ENCODE measurements at places on chromosomes 3 and 15.

- DNase-seq: no peak
Observed at GRCh38 chr15:77821188-77821958, 188.7 kb upstream of the LINGO1 start.

DNA sequence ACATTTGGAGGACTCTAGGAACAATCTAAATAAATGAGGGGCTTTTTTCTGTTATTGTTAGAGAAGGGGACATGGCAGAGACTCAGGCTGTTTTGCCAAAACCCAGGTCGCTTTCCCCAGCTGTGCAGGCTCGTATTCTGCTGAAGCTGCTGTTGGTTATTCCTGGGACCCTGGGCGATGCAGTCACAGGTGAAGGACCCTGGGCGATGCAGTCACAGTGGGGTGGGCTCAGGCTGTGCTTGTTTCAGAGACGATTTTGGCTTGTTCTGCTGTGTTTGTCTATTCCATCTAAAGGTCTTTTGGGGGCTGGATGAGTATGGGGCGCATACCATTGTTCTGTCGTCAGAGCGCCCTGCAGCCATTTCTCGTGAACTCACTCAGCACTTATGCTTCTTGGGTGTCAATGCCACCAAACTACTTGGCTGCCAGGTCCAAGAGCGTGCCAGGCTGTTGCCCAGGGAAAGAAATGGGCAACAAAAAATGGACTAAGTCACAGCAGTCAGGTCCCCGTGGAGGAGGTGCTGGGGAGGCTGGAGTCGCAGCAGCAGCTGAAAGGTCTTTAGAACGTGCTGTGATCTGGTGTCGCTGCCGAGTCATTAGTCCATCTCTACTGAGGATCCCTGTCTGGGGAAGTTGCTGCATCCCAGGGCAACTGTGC is 151.4 kb downstream of the CHDH start:
- no peak for DNase-seq

GRCh38 chr3:33915796-33916546 is 117.5 kb downstream of the PDCD6IP start:
- DNase-seq: no peak

DNA sequence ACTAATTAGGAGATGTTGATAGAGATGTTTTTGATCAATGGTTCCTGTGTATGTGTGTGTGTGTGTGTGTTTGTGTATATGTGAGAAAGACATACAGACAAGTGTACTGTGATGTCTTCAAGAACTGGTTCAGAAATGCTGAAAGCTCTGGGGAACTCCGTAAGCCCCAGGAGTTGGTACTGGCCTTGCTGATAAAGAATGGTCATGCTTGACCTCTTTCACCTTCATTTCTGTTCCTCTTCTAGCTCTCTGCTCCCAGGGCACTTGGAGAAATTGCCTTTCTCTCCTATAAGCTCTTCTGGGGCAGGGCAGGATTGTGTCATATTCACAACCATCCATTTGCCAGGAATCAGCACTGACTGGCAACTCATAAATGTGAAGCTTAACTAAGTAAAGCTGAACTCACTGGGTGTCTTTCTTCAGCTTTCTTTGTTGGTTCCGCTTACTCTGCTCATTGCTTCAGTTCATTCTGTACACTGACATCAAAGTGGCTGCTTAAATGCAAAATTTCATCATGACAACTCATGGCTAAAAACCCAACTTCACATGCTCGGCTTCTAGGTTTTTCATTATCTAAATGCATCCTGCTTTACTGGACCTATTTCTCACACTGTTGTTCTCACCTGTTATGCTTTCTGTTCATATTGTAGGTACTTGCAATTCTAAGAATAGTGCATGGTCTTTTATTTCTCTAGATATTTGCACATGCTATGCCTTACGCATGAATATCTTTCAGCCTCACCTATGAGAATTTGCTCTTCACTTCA is 162.1 kb upstream of the LYSMD4 start:
- DNase-seq: no peak

DNA sequence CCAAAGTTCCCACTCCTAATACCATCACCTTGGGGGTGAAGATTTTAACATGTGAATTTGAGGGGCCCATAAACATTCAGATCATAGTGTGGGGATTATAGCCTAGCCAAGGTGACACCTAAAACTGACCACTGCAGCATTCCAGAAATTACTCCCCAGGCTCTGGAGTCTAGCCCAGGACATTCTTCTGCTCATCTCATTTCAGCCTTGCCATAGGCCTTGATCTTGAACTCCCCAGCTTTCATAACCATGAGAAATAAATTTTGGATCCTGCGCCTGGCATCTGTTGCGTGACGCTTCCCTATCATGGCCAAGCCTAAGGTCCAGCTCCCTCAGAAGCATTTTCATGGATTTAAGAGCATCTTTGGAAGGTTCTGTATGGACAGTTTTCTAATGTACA is 502.9 kb upstream of the THBS1 start:
- DNase-seq: no peak

- no peak for DNase-seq
Observed at GRCh38 chr3:58704745-58705144, 38.2 kb upstream of the FAM3D start.

- no peak for DNase-seq
Observed at GRCh38 chr3:151183265-151183671, 19.7 kb downstream of the GPR171 start.

GRCh38 chr15:28904003-28904402 is 18.2 kb downstream of the APBA2 start:
- no peak for DNase-seq

- DNase-seq: no peak
Observed at GRCh38 chr3:188390343-188390718, 236.4 kb downstream of the LPP start.

DNA sequence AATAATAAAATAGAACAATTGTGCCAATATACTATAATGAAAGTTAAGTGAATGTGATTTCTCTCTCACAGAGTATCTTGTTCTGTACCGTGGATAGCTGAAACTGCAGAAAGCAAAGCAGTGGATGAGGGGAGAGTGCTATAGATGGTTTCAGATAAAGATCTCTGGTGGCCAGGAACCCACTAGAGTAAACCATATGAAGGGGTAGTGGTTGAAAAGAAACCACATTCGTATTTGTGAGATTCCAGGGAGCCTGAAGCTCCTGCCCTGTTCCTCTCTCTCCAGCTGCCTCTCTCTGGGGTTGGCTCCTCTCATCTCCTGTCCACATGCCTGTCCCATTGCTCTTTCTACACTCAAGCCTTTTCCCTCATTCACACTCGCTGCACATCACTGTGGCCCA is 8.9 kb downstream of the ABHD17C start:
- DNase-seq: no peak

- no peak for DNase-seq
Observed at GRCh38 chr15:57493351-57493750, 98.4 kb upstream of the MYZAP start.

DNA sequence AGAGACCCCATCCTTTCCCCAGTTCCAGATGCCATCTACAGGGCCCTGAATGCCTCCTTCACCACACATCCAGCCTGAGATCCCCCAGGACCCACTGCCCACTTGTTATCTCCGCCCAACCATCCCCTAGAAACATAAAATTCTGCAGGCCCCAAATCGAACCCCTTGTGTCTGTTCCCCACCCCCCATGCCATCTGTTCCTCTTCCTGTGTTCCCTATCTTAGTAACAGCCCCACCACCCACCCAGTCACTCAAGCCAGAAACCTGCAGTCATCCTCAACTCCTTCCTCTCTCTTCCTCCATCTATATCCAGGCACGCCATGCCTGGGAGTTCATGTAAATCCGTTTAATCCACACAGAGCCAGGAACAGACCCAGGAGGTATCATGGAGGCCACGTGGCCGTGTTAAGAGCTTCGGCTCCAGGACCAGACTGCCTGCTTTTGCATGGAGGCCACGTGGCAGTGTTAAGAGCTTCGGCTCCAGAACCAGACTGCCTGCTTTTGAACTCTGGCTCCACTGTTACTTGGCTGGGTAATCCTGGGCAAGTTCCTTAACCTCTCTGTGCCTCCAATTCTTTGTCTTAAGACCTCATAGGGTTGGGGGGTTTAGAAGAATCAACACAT is 4.8 kb downstream of the CSRNP1 start:
- no peak for DNase-seq

- no peak for DNase-seq
Observed at GRCh38 chr3:143337387-143337786, 217.8 kb downstream of the CHST2 start.

DNA sequence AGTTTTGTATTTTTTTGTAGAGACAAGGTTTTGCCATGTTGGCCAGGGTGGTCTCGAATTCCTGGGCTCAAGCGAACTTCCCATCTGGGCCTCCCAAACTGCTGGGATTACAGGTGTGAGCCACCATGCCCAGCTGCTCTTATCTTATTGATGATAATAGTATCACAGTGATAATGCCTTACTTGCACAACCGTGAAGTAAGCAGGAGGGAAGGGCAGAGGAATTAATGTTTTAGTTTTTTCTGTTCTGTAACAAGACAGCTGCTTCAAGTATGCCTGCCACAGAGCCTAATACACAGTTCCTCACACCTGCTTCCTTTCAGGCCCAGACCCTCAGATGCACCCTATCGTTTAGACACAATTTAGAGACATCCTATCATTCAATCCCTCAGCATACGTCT is 26.1 kb upstream of the MUC13 start:
- no peak for DNase-seq
